HCT116 (cell line): ENCODE measurements at places on chromosomes 1 and 21. TPM values are rescaled to one million over a fixed set of nuclear protein-coding genes. Genes with fewer than 3 reads are reported as not detected.

GRCh38 chr1:239805851-239806772, 285.6 kb upstream of the FMN2 start:
- H3K4me1 ChIP-seq = no peaks in the 10 kb centered on the region
- no peaks in the 10 kb centered on the region for H3K36me3 ChIP-seq
- DNase-seq = no peak
- H3K27me3 ChIP-seq = no peaks in the 10 kb centered on the region
- H3K4me3 ChIP-seq = no peak overlapping the region

Gene ITLN2
- total RNA-seq = 0.20 TPM

DNA sequence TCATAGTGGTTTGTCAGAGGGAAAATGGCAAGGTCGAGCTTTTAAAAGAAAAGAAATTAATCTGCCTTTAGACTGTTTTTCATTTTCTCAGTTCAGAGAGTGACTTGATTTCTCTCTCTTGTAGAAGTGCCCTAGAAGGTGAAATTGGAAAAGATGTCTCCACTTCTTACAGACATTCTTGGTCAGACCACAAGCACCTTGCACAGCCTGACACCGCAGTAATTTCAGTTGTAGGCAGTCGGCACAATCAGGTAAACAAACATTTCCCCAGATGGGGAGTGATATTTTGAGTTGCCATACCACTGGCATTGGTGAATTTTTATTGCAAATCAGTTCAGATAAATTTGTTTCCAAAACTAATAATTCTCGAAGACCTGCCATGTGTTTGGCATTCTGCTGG, 86.8 kb downstream of the PHTF1 start:
- no peaks in the 10 kb centered on the region for H3K27me3 ChIP-seq
- no peak for DNase-seq
- H3K4me3 ChIP-seq = no peak overlapping the region
- no peak overlapping the region for H3K27ac ChIP-seq

Gene USH2A
- not detected for total RNA-seq

Gene CLCA4
- total RNA-seq = not detected

Gene RSPO1
- total RNA-seq = 0.15 TPM

- H3K27ac ChIP-seq = no peak overlapping the region
- no peaks in the 10 kb centered on the region for H3K36me3 ChIP-seq
- H3K4me1 ChIP-seq = peaks cover 6% of the 10 kb centered on the region; the same call in 1 of the 2 replicates
- H3K4me3 ChIP-seq = no peak overlapping the region
- H3K27me3 ChIP-seq = no peaks in the 10 kb centered on the region
- no peak for DNase-seq
Observed at GRCh38 chr1:228782662-228783417, 47.6 kb downstream of the RHOU start.

GRCh38 chr1:112589766-112590165, 29.2 kb downstream of the ST7L start:
- H3K36me3 ChIP-seq = peaks cover 15% of the 10 kb centered on the region
- H3K4me3 ChIP-seq = no peak overlapping the region
- H3K27me3 ChIP-seq = no peaks in the 10 kb centered on the region
- no peak overlapping the region for H3K27ac ChIP-seq
- no peaks in the 10 kb centered on the region for H3K4me1 ChIP-seq

Gene DISP1
- total RNA-seq = 4.2 TPM
